ENCODE measurements at places on chromosomes 4 and X.

GRCh38 chr4:113209153-113209552 lies 159.7 kb downstream of the ANK2 start:
- no peak for DNase-seq

GRCh38 chr4:55318175-55319129 lies 27.6 kb upstream of the SRD5A3 start:
- DNase-seq: no peak

DNA sequence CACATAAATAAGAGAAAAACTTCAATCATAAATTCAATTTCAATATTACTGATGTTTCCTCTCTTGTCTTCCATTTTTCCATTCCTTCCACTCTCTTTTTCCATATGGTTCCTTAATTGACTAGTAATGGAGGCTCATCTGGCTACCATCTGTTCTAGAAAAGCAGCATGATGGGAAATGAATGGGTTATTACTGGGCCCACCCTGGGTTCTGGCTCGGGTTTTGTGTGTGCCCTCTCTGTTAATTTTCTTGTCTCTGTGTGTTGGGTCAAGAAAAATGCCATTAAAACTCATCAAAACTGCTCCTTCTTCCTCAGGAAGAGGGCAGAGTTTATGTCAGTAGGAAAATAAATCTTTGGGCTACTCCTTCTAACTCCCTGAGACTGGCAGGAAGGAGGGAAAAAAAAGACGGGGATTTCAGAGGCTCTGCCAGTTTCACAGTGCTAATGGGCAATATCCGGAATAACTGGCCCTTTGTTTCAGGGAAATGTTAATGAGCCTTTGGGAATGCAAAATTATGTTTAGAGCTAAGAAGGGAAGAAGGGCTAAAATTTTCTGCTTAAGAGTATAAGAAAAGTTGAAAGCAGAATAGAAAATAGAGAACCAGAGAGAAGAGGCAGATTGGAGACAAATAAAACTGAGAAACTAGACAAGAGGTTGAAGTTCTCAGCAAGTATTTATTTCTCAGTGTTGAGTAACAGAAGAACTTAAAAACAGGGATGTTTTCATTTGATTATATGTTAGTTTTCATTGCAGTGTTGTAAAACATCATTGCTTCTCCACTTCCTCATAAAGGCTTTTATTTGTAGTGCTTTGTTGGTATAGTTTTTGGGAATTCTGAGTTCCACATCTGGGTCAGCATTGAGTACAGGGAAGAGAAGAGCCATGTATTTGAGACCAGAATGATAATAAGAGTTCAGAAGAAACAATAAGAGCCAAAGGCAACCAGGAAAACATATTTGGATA lies 19.7 kb downstream of the GABRB1 start:
- no peak for DNase-seq

GRCh38 chr4:53734584-53735353 lies 143.5 kb upstream of the LNX1 start:
- no peak for DNase-seq

DNA sequence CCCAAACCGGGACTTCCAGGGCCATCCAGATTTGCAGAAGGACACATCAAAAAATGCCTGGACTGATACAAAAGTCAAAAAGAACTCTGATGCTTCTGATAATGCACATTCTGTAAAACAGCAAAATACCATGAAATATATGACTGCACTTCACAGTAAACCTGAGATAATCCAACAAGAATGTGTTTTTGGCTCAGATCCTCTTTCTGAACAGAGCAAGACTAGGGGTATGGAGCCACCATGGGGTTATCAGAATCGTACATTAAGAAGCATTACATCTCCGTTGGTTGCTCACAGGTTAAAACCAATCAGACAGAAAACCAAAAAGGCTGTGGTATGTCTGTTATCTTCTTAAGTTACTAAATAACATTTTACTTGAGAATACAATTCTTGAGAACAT lies 9.2 kb downstream of the PLK4 start:
- DNase-seq: no peak

DNA sequence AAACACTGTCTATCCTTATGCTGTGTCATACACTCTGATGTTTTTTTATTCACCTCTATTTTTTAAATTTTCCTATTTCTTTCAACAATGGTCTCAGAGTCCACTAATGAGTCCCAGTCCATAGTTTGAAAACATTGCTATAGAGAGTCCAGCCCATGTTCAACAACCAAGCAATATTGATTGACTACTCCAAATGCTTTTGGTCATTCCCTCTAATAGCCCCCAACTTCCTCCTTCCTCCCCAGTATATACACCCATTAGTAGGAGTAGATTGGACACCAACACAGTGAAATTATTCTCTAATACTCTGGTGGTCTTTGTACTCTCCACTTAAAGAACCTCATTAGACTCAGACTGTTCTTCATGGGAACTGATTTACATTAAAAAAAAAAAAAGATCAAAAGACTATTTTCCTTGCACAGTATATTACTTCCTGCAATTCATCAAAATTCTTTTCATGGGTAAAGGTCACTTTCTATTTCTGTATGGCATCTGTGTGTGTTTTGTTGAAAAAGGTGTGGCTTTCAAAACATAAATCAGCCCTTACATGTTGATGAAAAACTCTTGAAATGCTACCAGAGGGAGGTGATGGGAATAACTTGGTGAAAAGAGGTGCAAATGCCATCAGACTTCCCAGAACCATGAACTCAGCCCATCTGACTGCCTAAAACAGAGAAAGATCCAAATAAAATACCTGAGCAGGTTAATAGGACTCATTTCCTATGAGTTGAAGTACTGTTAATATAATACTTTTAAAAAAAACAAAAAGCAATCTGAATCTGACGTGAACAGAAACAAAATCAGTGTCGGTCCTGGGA lies 250.3 kb upstream of the KLF3 start:
- DNase-seq: no peak

DNA sequence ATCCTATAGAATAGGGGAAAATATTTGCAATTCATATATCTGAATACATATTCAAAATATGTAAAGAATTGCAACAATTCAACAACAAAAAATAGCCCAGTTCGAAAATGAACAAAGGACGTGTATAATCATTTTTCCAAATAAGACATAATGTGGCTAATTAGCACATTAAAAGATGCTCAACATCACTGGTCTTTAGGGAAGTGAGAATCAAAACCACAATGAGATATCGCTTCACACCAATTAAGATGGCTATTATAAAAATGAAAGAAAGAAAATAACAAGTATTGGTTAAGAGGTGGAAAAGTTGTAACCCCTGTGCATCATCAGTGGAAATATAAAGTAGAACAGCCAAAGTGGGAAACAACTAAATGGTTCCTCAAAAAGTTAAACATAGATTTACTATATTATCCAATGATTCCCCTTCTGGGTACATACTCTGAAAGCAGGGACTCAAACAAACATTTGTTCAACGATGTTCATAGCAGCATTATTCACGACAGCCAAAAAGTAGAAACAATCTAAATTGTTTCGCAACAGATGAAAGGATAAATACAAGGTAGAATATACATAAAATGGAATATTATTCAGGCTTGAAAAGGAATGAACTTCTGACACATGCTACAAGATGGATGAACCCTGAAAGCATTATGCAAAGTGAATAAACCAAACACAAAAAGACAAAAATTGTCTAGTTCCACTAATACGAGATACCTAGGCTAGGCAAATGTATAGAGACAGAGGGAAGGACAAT lies 12.7 kb downstream of the FAM13A start:
- no peak for DNase-seq

DNA sequence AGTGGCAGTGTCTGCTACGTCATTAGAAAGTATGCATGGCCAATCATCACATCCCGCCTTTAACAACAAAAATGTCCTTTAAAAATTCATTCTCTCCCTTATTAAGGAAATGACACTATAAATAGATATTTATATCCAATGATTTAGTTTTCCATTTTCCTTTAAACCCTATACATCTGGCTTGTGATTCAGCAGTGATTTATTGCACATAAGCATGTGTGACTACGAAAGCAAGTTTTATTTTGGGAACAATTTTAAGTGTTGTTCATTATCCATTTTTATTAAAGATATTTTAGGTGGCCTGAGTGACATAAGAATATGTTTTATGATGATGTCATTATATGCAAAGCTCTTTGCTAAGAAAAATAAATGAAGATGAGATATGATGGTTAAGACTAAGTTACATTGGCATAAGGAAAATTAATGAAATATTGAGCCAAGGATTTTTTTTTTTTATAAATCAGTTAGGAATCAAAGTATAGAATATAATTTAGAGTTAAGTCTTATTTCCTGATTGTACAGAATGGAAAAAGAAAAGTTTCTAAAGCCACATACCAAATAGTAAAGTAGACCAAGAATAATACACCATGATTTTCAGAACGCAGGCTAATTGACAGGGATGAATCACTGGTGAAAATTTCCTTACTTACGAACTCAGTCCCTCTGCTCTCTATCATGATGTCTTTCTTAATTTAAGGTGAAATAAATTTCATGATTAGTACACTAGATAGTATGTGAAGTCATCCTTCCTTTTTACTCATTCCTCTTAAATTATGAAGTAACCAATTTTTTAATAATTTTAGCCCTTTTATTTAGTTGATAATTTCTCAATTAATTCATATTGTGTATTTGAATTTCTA lies 822.4 kb downstream of the FAT4 start:
- no peak for DNase-seq

DNA sequence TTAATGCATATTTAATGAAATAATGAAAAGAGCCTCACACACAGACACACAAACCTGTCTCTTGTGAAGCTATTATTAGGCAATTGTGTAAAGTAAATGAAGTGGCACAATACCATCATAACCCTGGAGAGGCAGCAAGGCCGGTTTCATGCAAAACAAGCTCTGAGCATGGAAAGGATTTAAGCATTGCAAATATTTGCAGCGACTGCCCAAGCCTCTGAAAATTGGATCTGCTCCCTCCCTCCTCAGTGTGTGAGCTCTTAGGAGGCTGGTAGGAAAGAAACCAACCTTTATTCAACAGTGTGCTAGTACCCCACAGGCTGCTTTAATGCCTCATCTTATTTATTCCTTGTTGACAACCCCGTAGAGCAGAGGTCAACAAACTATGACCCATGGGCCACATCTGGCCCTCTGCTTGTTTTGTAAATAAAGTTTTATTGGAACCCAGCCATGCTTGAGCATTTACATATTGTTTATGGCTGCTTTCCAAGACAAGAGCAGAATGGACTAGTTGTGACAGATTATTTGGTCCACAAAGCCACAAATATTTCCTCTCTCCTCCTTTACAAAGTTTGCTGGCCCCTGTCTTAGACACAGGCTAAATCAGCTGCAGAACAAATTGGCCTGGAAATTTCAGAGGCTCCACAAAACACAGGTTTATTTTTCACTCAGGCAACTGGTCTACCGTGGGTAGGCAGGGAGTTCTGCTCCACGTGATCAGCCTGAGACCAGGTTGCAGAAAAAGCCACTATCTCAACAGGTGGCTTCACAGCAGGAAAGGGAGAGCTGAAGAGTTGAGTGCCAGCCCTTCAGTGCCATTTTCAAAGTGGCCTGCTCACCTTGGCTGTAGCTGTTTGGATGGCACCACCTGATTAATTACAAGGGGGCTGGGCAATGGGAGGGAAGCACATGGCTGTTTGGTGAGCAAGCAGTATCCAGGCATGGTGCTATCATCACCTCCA lies 16.8 kb downstream of the RS1 start:
- DNase-seq: no peak

DNA sequence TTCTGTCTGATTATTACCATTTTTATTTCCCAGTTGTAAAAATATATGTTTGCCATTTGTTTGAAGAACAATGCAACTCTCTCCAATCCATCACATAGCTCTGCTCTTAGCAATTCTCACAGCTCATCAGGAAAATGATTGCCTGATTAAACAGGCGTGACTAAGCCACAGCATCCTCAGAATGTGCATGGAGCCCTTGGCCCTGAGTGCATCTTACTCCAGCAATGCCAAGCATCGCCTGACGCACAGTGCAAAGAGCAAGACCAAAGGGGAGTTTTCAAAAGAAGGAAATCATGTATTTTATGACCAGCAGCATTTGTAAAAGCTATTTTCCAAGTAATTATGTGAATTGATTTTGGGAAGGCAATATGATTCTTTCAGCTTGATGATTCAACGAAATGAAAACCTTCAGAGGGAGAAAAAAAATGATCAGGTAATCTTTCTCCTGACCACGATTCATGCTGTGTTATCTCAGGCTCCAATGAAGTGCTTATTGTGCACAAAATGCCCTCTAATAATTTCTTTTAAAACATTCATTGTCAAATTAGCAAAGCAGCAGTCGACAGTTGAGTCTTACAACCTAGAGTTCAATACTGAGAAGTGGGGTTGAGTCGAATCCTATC lies 138.0 kb upstream of the FAM9B start:
- no peak for DNase-seq

- no peak for DNase-seq
These were observed 35.9 kb downstream of the ADRA2C start for GRCh38 chr4:3801931-3802550.

- no peak for DNase-seq
These were observed at the start of gene MXD4 for GRCh38 chr4:2261853-2262144. TSS of gene MXD4 (minus strand) at chr4:2262109. CDS start at chr4:2261980, 129 bp downstream.

Measured in CD4-positive, alpha-beta T cell (primary cell).